Caco-2 (cell line): ENCODE measurements at places on chromosomes 2 and 18.

DNA sequence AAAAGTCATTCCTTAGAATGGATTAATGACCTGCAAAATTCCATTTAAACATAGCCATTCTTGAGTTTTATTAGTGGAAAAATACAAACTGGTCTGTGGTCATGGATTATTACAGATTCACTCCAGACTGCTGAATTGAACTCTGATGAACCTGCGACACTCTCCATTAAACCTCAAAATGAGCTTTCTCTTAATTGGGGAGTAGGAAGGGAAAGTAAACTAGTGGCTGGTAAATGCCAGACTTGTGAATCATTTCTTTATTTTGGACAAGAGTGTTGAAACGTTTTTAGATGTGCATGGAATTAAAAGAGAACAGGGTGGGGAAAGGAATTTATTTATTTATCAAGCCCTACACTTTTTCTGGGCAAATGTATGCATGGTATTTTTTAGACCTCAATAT is 321.2 kb upstream of the FANCL start:
- no peak for DNase-seq

DNA sequence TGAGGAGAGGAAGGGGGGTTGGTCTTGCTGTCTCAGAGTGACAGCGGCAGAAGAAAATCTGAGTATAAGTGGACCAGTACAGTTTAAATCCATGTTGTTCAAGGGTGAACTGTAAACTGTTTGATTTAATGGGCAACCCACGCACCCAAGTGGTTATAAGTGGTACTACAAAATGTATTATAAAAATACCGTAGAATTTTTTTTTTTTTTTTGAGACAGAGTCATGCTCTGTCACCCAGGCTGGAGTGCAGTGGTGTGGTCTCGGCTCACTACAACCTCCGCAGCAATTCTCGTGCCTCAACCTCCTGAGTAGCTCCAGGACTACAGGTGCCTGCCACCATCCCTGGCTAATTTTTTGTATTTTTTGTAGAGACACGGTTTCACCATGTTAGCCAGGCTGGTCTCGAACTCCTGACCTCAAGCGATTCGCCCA is 2.1 kb upstream of the CHCHD5 start:
- peak; percentile 33 for DNase-seq

GRCh38 chr2:102630458-102630857 is 11.1 kb downstream of the SLC9A2 start:
- no peak for DNase-seq

DNA sequence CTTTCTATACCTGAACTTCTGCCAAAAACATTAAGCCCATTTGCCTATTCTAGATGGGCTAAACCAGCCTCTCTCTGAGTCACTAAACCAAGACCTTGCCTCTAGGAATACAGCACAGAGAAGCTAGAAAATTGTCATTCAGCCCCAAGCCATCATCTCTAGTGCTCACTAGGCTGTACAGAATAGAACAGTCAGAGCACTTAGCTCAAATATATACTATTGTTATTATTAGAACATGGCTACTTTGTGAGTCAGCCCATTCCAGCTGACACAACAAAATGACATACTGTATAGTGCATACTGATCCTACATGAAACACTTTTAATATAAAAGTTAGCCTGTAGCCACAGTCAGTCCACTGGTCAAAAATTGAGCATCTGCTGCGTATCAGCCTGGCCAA is 418.8 kb downstream of the NRXN1 start:
- DNase-seq: no peak

DNA sequence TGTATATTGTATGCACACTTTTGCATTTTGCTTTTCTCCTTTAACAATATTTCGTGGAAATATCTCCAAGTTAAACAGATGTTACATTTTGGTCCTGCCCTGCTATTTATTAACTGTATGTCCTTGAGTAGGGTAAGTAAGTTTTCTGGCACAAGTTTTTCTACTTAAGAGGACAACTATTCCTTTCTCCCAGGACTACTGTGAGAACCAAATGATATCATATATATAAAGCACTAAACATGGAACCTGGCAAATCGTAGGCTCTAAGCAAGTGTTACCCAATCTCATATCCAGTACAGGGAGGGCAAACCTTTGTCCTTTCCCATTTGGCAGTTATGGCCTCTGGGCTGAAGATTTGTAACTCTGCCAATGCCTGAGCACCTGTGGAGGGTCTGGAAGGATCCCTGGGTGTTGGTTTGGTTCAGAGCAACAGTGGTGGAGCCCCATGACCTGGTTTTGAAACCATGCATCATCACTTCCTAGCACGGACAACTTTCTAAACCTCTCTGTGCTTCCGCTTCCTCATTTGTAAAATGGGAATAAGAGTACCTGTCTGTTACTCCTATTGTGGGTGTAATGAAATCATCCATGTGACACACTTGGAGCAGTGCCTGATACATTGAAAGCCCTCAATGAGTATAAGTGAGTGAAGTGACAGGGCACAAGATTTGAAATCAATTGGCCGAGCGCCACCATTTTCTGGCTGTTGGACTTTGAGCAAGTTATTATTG is 28.3 kb upstream of the ICOS start:
- DNase-seq: no peak

GRCh38 chr2:145325485-145325884 is 805.6 kb upstream of the ZEB2 start:
- DNase-seq: no peak

DNA sequence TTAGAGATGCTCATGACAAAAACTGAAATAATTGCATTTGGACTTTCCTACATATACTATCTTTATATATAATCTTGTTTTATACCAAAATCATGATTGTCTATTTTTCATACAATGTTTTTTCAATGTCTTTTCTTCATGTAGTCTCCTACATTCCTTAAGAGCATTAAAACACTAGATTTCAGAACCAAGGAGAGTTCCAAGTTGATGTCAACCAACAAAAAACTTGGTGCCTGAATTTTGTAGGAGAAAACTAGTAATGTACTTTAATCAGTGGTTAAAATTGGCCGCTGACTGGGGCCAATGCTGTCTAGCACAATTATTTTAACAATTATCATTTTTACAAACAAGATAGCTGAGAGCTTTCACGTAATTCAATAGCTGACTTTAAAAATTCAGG is 678.8 kb downstream of the DCC start:
- DNase-seq: no peak

DNA sequence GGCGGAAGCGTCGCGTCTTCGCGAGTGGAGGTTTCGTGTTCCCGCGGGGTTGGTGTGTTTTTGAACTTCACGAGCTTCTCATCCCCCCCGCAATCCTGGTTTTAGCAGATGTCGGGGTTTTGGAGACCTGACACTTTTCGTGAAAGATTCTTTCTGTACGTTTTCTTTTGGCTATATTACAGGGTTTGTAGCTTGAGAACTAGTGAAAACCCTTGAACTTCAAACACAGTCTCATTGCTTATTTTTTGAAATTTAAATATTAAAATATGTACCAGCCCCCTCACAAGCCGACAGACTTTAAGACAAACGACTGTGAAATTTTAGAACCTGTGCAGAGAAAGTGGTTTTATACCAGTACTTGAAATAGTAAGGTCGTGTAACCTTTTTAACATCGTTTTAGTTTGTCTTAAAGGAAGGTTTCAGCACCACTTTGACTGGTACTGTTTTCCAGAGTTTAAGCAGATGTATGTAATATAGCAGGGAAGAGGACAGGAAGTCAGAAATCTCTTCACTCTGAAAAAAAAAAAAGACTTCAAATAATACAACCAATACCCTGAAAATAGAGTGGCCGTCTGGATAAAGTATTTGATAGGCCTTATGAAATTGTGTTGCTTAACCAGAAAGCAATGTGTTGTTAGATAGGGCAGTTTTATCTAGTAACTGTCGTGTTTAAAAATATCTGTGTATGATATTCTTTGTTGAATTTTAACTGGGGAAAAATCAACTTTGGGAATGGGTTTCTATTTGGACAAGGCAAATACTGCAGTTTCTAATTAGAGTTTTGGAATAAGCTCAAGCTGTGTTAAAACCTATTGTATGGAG is 1.4 kb downstream of the SPATS2L start:
- no peak for DNase-seq

DNA sequence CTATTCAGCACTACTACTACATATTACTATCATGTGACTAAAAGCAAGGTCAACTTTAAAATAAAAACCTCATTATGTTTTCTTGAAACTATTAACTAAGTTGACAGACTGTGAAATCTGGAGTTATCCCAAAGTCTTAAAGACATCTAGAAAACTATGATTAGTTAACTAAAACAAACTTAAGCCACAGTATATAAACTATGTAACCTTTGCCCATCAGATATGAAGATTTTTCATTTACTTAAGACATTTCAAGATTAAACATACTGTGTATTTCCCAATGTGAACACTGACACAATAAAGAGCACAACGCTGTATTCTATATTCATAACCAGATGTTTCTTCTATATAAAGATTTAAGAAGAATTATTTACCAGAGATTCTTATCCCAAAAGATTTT is 33.5 kb upstream of the CACNB4 start:
- no peak for DNase-seq

- no peak for DNase-seq
These were observed 1386.5 kb downstream of the RPIA start for GRCh38 chr2:90077948-90078347.

DNA sequence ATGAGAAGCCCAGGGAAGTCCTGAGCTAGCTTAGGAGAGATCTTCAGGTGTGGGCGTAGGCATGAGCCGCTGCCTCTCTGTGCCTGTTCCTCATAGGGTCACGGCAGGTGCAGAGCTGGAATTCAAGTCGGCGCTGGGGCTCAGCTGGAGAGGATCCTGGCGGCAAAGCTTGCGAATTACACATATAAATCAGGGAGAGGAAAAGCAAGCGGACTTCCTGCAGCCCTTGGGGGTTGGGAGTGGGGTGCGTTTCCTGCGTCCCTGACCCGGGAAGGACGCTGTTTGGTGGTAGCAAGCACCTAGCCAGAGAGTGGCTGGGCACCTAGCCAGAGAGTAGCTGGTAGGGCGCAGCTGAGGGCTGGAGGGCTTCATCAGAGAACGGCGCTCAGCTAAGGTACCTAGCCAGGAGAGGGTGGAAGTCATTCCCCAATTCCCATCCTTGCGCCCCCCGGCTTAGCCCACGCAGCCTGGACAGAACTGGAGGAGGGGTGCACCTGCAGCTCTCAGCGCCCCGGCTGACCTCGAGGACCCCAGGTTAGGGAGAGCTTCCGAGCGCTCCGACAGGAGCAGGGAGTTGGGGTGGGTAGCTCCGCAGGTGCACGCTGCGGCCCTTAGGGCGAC is 459 bp upstream of the EFR3B start:
- peak; percentile 85 for DNase-seq

- no peak for DNase-seq
These were observed 855.9 kb downstream of the CNTNAP5 start for GRCh38 chr2:124880995-124881394.

DNA sequence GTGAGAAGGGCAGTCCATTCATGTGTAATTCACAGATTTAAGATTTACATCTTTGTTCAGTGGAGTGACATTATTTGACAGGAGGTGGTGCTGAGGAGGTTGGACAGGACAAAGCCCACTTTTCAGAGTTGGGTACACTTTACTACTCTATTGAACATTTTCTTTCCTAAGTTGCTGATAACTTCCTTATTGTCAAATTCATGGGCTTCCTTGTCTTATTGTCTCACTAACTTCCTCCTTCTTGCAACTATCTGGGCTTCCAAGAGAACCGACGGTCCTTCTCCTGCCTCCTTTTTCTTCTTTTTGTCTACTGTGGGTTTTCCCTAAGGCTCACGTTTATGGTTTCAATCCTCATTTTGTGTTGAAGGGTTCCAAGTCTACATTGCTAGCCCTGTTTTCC is 67.7 kb upstream of the DNMT3A start:
- DNase-seq: no peak

DNA sequence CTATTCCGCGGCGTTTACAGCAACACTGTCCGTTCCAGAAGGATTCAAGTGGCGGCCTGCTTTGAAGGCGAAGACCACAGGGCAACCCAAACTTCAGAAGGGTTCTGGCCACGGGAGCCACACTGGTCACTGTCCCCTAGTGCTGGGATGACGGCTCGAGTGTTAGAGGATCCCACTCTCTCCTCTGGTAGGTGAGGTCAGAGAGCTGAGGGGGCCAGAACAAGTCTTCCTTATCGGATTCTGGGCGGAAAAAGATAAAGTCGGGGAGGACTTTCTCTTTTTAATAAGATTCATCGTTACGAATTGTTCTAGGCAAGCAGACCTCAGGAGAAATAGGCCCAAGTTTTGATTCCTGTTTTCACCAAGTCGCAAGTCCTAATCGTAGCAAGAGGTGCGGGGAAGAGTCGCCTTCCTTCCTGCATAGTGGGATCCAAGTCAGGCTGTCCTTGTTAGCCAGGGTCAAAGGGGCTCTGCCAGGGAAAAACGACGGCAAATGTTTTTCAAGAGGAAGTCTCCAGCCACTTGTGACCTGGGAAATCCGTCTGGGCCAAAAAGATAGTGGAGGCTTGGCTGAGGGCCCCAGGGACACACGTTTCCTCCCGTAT is 864 bp upstream of the MYL12A start:
- DNase-seq: peak; percentile 31

- DNase-seq: no peak
These were observed 16.3 kb downstream of the RDH14 start for GRCh38 chr2:18544171-18544570.

DNA sequence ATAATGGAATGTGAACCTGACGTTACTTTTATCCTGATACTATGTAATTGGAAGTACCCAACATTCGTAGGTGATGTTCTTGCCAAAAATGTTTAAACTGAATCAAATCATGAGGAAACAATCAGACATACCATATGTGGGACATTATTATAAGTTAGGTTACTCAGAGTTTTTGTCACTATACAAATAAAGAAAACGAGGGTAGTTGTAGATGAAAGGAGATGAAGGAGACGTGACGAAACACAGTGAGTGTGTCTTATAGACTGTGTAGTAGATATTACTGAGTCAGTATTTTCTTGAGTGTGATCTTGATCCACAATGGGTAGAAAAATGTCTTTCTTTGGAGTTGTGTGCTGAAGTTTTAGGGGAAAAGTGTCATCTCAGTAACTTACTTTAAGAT is 176.8 kb downstream of the ZNF407 start:
- DNase-seq: no peak

GRCh38 chr2:191929288-191929687 is 82.4 kb upstream of the CAVIN2 start:
- DNase-seq: no peak

DNA sequence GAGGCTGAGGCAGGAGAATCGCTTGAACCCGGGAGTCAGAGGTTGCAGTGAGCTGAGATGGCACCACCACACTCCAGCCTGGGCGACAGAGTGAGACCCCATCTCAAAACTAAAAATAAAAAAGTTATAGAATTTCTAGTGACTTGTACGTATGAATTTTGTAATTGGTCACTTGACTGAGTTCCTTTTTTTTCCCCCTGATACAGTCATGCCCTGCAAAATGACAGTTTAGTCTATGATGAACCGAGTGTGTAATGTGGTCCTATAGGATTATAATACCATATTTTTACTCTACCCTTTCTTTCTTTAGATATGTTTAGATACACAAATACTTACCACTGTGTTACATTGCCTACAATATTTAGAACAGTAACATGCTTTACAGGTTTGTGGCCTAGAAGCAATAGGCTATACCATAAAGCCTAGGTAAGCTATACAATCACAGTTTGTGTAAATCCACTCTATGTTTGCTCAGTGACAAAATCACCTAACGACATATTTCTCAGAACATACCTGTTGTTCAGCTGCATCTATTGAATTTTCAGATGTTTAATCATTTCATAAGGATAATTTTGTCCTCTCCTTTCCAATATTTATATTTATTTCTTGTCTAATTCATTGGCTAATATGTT is 25.4 kb downstream of the SOCS6 start:
- no peak for DNase-seq

- no peak for DNase-seq
These were observed 4.3 kb downstream of the SEPTIN10 start for GRCh38 chr2:109609352-109610024.

- no peak for DNase-seq
These were observed 14.3 kb upstream of the NOL10 start for GRCh38 chr2:10704034-10704594.
